Heart right ventricle (tissue), 16 donors: ENCODE measurements at places on chromosomes 6 and 20. TPM values are rescaled to one million over a fixed set of nuclear protein-coding genes. Genes with fewer than 3 reads are reported as not detected.

Gene BTN1A1
- not detected for total RNA-seq

Gene SLC16A10
- 7.4 TPM for total RNA-seq

DNA sequence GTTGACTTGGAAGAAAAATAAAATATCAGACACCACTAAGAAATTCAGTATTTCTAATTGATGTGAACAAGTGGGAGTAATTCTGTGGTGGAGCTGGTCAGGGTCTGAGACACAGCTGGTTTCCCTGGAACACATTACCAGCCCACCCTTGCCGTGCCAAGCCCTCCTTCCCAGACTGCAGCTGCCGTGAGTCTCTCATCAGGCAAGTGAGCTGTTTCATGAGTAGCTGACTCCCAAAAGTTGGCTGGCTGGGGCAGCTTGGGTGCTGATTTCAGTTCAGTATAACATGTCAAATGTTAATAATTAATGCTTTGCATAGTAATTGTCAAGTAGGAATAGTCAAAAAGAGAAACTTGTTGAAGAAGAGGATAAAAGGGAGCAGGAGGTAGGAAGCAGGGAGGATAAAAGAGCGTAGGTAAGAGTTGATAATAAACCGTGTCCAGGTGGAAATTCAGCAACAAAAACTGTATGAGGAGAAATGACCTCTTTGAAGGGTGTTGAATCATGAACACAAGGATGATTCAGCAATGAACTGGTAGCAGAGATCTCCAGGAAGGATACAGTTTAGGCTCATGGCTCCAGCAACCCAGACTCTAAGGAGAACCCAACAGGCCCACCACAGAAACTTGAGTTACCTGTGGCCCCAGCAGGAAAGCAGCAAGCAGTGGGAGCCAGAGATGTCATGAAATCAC is 110.9 kb upstream of the SSTR4 start:
- H3K36me3 ChIP-seq = no peaks in the 10 kb centered on the region
- peak; percentile 18 for DNase-seq
- peaks cover 2% of the 10 kb centered on the region for H3K27me3 ChIP-seq
- H3K4me3 ChIP-seq = no peak overlapping the region
- peaks cover 17% of the 10 kb centered on the region for H3K4me1 ChIP-seq

GRCh38 chr20:34318609-34319443 is 15.7 kb upstream of the AHCY start:
- DNase-seq = no peak
- no peaks in the 10 kb centered on the region for H3K36me3 ChIP-seq
- no peaks in the 10 kb centered on the region for H3K4me1 ChIP-seq

- H3K4me3 ChIP-seq = no peak overlapping the region
- no peak overlapping the region for H3K27ac ChIP-seq
- H3K4me1 ChIP-seq = no peaks in the 10 kb centered on the region
- no peak for DNase-seq
- no peaks in the 10 kb centered on the region for H3K27me3 ChIP-seq
Observed at GRCh38 chr6:121210943-121211342, 123.3 kb downstream of the TBC1D32 start.

DNA sequence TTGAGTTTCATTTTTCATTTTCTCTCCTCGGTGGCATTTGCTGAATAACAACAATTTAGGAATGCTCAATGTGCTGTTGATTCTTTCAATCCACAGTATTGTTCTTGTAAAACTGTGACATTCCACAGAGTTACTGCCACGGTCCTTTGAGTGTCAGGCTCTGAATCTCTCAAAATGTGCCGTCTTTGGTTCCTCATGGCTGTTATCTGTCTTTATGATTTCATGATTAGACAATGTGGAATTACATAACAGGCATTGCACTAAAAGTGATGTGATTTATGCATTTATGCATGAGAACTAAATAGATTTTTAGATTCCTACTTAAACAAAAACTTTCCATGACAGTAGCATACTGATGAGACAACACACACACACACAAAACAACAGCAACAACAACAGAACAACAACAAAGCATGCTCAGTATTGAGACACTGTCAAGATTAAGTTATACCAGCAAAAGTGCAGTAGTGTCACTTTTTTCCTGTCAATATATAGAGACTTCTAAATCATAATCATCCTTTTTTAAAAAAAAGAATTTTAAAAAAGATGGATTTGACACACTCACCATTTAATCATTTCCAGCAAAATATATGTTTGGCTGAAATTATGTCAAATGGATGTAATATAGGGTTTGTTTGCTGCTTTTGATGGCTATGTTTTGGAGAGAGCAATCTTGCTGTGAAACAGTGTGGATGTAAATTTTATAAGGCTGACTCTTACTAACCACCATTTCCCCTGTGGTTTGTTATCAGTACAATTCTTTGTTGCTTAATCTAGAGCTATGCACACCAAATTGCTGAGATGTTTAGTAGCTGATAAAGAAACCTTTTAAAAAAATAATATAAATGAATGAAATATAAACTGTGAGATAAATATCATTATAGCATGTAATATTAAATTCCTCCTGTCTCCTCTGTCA is 88.1 kb downstream of the SNAP25 start:
- H3K27me3 ChIP-seq = no peaks in the 10 kb centered on the region
- no peaks in the 10 kb centered on the region for H3K36me3 ChIP-seq
- H3K27ac ChIP-seq = no peak overlapping the region

Gene ALDH5A1
- 28.2 TPM for total RNA-seq

GRCh38 chr6:79607000-79607399 is 24.1 kb upstream of the SH3BGRL2 start:
- DNase-seq = no peak
- H3K4me1 ChIP-seq = no peaks in the 10 kb centered on the region
- H3K27me3 ChIP-seq = no peaks in the 10 kb centered on the region
- no peak overlapping the region for H3K27ac ChIP-seq

DNA sequence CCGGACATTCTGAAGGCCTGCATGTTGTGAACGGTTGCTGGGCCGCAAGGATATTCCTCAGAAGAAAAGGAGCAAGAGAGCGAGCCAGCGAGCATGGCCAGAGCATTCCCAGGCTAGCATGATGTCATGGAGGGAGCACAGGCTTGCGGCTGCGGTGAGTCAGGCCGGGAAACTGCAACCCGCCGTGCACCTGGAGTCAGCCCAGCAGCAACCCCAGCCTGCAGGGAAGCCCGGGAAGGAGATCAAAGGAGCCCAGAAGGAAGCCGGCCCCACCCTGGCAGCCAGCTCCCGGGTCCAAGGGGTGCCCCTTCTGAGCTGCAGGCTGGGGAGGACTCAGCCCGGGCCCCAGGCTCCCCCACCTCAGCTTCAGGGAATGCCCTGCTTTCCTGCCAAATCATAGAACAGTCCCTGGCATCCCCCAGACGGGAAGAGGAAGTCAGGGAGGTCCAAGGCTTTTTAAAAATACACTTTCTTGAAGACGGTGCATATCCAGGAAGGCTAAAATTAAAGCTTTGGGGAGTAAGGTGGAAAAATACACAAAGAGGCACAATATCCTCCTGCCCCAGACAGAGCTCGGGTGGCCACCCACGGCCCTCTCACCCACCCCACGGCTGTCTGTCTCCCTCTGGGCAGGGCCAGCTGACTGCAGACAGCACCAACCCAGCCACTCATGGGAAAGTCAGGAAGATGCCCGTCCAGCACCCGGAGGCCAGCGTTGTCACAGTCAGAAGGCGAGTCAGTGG is 53.7 kb downstream of the BMP7 start:
- H3K4me1 ChIP-seq = peaks cover 14% of the 10 kb centered on the region
- peak; percentile 39 for DNase-seq
- H3K27ac ChIP-seq = no peak overlapping the region
- no peaks in the 10 kb centered on the region for H3K27me3 ChIP-seq
- no peaks in the 10 kb centered on the region for H3K36me3 ChIP-seq

Gene ARG1
- total RNA-seq = 0.83 TPM

GRCh38 chr6:35343092-35343834 is 905 bp downstream of the PPARD start:
- DNase-seq = peak; percentile 52
- H3K36me3 ChIP-seq = peaks cover 25% of the 10 kb centered on the region
- no peaks in the 10 kb centered on the region for H3K4me1 ChIP-seq
- H3K27ac ChIP-seq = no peak overlapping the region

GRCh38 chr6:34063651-34064050 is 82.2 kb downstream of the GRM4 start:
- no peaks in the 10 kb centered on the region for H3K4me1 ChIP-seq
- no peak for DNase-seq
- H3K36me3 ChIP-seq = no peaks in the 10 kb centered on the region
- no peak overlapping the region for H3K27ac ChIP-seq
- peaks cover 30% of the 10 kb centered on the region for H3K27me3 ChIP-seq
- H3K4me3 ChIP-seq = no peak overlapping the region

Gene PTCHD4
- total RNA-seq = 0.49 TPM

DNA sequence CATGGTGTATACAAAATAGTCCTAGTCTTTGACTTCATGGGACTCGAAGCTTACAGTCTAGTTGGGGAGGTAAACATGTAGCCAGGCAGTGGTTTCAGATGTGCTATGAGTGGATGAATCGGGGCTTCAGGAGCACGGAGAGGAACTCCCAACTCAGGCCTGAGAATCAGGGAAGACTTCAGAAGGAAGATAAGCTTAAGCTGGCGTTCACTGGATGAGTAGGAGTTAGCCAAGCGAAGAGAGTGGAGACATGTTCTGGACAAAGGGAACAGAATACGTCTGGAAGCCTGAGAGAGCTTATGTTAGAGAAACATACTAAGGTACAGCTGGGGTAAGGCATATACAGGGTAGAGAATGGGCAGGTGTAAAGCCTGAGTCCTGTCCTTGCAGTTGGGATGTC is 8.8 kb downstream of the CARMIL1 start:
- H3K36me3 ChIP-seq = no peaks in the 10 kb centered on the region
- no peak for DNase-seq
- H3K27ac ChIP-seq = no peak overlapping the region
- no peaks in the 10 kb centered on the region for H3K4me1 ChIP-seq
- no peaks in the 10 kb centered on the region for H3K27me3 ChIP-seq

- DNase-seq = no peak
- peaks cover 10% of the 10 kb centered on the region for H3K4me1 ChIP-seq
- H3K27me3 ChIP-seq = no peaks in the 10 kb centered on the region
- H3K27ac ChIP-seq = no peak overlapping the region
- no peak overlapping the region for H3K4me3 ChIP-seq
Observed at GRCh38 chr20:35299780-35300179, 7.6 kb upstream of the FAM83C start.

GRCh38 chr6:67358241-67358640 is 1276.8 kb upstream of the ADGRB3 start:
- no peak for DNase-seq
- H3K4me3 ChIP-seq = no peak overlapping the region
- H3K4me1 ChIP-seq = no peaks in the 10 kb centered on the region
- no peaks in the 10 kb centered on the region for H3K27me3 ChIP-seq
- no peak overlapping the region for H3K27ac ChIP-seq

GRCh38 chr6:166450167-166450873 is 67.6 kb upstream of the MPC1 start:
- no peaks in the 10 kb centered on the region for H3K4me1 ChIP-seq
- H3K36me3 ChIP-seq = no peaks in the 10 kb centered on the region
- DNase-seq = no peak
- H3K4me3 ChIP-seq = no peak overlapping the region
- no peak overlapping the region for H3K27ac ChIP-seq

DNA sequence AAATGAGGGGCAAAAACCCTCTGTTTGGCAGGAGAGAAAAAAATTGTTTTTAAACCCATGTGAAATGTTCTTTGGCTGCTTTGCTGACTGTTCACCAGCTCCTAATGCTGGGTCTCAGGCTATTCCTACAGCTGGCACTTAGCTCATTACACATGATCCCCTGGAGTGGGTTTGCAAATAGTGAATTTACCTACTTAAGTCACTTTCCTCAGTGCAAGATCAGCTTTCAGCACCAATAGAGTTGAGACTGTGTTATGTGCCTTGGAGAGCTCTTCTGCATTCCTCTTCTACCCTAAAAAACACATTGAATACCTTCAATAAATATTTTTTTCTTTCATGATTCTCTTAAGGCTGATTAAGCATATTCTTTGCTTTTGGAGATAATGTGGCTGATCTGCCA is 58.4 kb upstream of the PRDM1 start:
- H3K4me3 ChIP-seq = no peak overlapping the region
- no peak for DNase-seq
- H3K27me3 ChIP-seq = peaks cover 6% of the 10 kb centered on the region
- no peaks in the 10 kb centered on the region for H3K36me3 ChIP-seq
- no peaks in the 10 kb centered on the region for H3K4me1 ChIP-seq
- no peak overlapping the region for H3K27ac ChIP-seq

DNA sequence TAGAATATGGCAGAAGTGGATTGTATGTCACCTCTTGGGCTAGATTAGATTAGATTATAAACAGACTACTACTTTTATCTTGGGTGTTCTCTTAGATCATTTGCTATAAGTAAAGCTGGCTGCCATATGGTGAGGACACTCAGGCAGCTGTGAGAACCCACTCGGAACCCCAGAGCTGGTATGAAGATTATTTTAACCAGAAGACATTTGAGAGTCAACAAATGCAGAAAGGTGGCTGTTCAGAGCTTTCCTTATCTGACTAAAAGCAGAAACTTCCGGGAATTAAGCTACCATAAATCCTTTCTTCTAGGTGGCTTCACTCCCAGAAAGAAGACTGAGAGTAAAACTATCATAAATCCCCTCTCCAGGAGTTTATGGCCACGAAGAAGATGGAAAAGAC is 91.9 kb downstream of the RNGTT start:
- H3K36me3 ChIP-seq = peaks cover 11% of the 10 kb centered on the region
- no peaks in the 10 kb centered on the region for H3K4me1 ChIP-seq
- no peak for DNase-seq
- no peak overlapping the region for H3K4me3 ChIP-seq

DNA sequence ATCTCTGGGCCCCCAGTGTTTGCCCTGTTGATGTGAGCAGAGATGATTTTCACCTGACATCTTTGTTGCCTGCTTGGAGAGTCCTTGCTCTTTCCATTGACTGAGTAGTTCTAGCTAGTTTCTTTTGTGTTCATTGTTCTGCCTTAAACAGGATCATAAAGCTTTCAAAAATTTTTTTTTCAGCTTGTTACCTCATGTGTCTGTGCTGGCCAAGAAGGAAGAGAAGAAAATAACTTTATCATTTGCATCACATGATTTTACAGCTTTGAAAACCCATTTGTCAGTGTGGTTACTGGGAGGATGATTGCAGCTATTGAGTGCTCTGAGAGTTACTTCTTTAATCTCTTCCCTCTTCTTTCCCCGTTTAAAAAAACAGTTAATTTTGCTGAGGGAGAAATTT is 16.0 kb downstream of the FOXO3 start:
- peaks cover 18% of the 10 kb centered on the region for H3K4me1 ChIP-seq
- H3K36me3 ChIP-seq = peaks cover 21% of the 10 kb centered on the region
- no peaks in the 10 kb centered on the region for H3K27me3 ChIP-seq
- DNase-seq = no peak

Gene SF3B5
- 129 TPM for total RNA-seq

DNA sequence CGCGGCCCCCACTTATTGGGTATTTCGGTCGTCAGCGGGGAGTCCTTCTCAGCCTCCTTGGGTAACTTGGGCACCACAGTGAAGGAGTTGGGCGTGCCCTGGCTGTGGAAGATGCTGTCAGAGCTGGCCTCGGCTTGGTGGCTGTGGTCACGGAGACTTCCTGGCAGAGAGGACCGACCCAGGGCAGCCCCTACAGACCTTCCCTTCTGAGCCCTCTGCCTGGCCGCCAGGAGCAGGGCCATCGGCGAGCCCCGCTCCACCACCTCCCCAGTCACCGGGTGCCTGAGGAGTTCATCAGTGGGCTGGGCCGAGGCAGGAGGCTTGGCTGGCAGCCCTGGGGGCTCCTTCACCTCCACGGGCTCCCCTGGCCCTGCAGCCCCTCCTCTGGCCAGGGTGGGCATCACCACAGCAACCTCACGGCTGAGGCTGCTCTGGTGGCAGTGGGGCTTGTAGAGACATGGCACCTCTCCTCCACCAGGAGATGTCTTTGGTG is 37.2 kb downstream of the C6orf132 start:
- peaks cover 21% of the 10 kb centered on the region for H3K4me1 ChIP-seq
- no peaks in the 10 kb centered on the region for H3K36me3 ChIP-seq
- no peaks in the 10 kb centered on the region for H3K27me3 ChIP-seq
- H3K4me3 ChIP-seq = no peak overlapping the region
- no peak overlapping the region for H3K27ac ChIP-seq
